ENCODE measurements at places on chromosomes 1 and 21. TPM values are rescaled to one million over a fixed set of nuclear protein-coding genes. Genes with fewer than 3 reads are reported as not detected.

The LCE3C gene
- not detected for total RNA-seq

The TIE1 gene
- total RNA-seq: 0.55 TPM

GRCh38 chr1:170424346-170424745 is 107.6 kb upstream of the GORAB start:
- peaks cover 3% of the 10 kb centered on the region for H3K27me3 ChIP-seq
- H3K36me3 ChIP-seq: no peaks in the 10 kb centered on the region
- no peak overlapping the region for H3K4me3 ChIP-seq
- no peaks in the 10 kb centered on the region for H3K4me1 ChIP-seq
- H3K27ac ChIP-seq: no peak overlapping the region
- no peak for DNase-seq

- H3K4me3 ChIP-seq: no peak overlapping the region
- H3K36me3 ChIP-seq: peaks cover 5% of the 10 kb centered on the region
- peaks cover 4% of the 10 kb centered on the region for H3K4me1 ChIP-seq
- H3K27me3 ChIP-seq: peaks cover 32% of the 10 kb centered on the region
Measured at GRCh38 chr1:100703716-100704115, 15.8 kb upstream of the VCAM1 start.

DNA sequence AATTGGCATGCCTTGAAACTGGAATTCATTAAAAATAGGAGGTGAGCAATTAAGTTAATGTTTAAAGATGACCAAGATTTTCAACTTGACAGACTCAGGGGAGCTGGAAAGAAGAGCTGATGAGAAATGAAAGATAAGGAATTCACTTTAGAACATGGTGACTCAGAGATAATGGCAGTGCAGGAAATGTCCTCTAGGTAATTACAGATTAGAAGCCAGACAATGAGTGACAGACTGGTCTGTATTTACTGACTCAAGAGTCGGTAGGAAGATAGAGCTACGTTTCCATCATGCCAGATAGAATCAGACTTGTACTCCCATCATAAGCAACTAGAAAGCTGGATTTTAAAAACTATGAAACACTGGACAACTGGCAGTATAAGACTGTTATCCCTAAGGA is 151.6 kb downstream of the AJAP1 start:
- H3K4me1 ChIP-seq: no peaks in the 10 kb centered on the region
- no peak overlapping the region for H3K27ac ChIP-seq
- H3K4me3 ChIP-seq: no peak overlapping the region
- H3K27me3 ChIP-seq: peaks cover 4% of the 10 kb centered on the region

The RCOR3 gene
- total RNA-seq: 43.5 TPM

- DNase-seq: peak; percentile 71
- no peaks in the 10 kb centered on the region for H3K27me3 ChIP-seq
- no peaks in the 10 kb centered on the region for H3K36me3 ChIP-seq
- no peak overlapping the region for H3K27ac ChIP-seq
Measured at GRCh38 chr21:34603002-34603709, 11.8 kb downstream of the RCAN1 start.

GRCh38 chr1:151760597-151761385 is 2.5 kb downstream of the MRPL9 start:
- H3K27ac ChIP-seq: peak overlapping the region; percentile 34
- peaks cover 42% of the 10 kb centered on the region for H3K4me1 ChIP-seq
- H3K27me3 ChIP-seq: no peaks in the 10 kb centered on the region
- no peak for DNase-seq

DNA sequence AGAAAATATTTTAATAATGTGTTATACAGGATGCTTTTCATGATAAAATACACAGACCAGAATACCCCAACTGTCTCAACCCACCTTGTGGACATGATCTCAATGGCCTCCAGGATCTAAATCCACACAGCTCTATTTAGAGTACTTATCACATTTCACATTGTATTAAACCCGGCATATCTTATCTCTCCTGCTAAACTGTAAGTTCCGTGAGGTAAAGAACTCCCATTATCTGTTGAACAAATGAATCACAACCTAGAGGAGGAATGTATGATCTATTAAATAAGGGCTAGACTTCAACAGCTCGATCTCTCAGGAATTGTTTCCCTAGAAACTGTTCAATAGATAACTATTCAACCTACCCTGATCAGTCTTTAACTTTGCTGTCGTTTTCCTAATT is 6.9 kb downstream of the ETV3 start:
- no peak overlapping the region for H3K4me3 ChIP-seq
- peaks cover 50% of the 10 kb centered on the region for H3K4me1 ChIP-seq
- DNase-seq: no peak
- H3K36me3 ChIP-seq: peaks cover 63% of the 10 kb centered on the region
- H3K27ac ChIP-seq: no peak overlapping the region

DNA sequence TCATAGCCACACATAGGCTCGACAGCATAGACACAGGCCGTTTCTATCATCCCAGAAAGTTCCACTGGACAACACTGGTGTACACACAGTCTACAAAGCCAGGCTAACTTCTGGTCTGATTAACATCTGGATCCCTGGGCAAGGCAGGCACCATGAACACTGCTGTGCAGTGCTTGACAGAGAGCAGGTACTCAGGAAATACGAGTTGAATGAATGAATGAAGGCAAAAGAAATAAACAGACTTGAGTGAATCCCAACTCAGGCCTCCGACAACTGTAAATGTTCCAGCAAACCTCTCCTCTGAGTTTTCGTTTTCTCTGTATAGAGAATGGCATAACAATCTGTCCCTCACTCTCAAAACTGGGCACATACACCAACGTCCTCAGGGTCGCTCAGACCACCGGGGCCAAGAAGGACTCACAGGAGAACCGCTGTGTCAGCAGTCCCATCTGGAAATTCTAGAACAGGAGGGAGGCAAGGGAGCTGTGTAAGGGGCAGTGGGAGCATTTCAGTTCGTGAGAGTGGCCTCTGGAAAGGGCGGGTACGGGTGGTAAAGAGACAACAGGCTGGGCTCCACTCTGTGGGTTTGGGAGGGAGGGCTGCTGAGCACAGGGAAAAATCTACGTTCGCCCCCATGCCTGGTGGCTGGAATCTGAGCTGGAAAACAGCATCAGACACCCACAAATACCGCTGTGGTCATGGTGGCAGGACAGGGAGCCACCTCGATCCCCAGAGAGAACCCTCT is 15.1 kb upstream of the ECE1 start:
- H3K36me3 ChIP-seq: peaks cover 6% of the 10 kb centered on the region
- no peaks in the 10 kb centered on the region for H3K27me3 ChIP-seq
- no peak for DNase-seq

The FYB2 gene
- total RNA-seq: not detected

DNA sequence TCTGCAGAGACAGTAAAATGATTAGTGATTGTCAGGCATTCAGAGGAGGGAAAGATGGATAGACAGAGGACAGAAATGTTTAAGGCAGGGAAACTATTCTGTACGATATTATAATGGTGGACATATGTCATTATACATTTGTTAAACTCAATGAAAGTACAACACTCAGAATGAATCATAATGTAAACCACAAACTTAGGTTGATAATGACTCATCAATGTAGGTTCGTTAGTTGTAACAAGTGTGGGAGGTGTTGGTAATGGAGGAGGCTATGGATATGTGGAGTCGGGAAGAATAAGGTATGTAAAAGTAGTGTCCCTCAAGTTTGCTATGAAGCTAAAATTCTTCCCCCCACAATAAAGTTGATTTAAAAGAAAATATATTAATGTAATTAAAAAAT is 455.0 kb downstream of the BRINP3 start:
- H3K27ac ChIP-seq: no peak overlapping the region
- no peaks in the 10 kb centered on the region for H3K36me3 ChIP-seq
- H3K4me3 ChIP-seq: no peak overlapping the region
- DNase-seq: no peak

Data from activated CD8-positive, alpha-beta memory T cell treated with anti-CD3 and anti-CD28 coated beads, Interleukin-2, amount 10 ng/mL, durations not matched to agents 7 days and 5 days (primary cell).